ENCODE measurements at places on chromosomes 16 and 17. TPM values are rescaled to one million over a fixed set of nuclear protein-coding genes. Genes with fewer than 3 reads are reported as not detected.

Gene RPUSD1
- 23.0 TPM for total RNA-seq

Gene PLXDC1
- total RNA-seq, result 17.0 TPM

Gene C17orf100
- 6.1 TPM for total RNA-seq

Gene RUNDC3A
- total RNA-seq, result 0.34 TPM

Gene DOC2A
- total RNA-seq, result 5.7 TPM

DNA sequence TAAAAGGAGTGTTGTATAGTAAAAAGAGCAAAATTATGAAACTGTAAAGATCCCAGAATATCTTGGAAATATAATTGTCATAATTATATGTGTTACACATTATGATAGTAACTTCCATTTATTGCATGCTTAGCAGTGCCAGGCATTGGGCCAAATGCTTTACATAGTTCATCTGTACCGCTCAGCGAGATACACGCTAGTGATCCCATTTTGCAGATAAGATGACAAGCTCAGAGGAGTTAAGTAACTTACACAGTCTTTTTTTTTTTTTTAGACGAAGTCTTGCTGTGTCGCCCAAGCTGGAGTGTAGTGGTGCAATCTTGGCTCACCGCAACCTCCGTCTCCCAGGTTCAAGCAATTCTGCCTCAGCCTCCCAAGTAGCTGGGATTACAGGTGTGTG, 6.8 kb upstream of the EZH1 start:
- no peaks in the 10 kb centered on the region for H3K4me1 ChIP-seq
- H3K36me3 ChIP-seq, result no peaks in the 10 kb centered on the region
- DNase-seq, result no peak
- H3K27ac ChIP-seq, result no peak overlapping the region
- no peak overlapping the region for H3K4me3 ChIP-seq

GRCh38 chr17:33316746-33317145, 23.7 kb upstream of the ASIC2 start:
- no peak for DNase-seq
- no peaks in the 10 kb centered on the region for H3K36me3 ChIP-seq
- peaks cover 35% of the 10 kb centered on the region for H3K27me3 ChIP-seq
- no peaks in the 10 kb centered on the region for H3K4me1 ChIP-seq
- no peak overlapping the region for H3K27ac ChIP-seq

Data from mesothelial cell of epicardium (in vitro differentiated cells).